Stimulated activated CD8-positive, alpha-beta memory T cell treated with anti-CD3 and anti-CD28 coated beads, Interleukin-4, amount 100 ng/mL, for 1 hour (primary cell): ENCODE measurements at places on chromosomes 16 and 17.

- DNase-seq, result no peak
Observed at GRCh38 chr16:81136390-81137335, 40.5 kb upstream of the GCSH start.

DNA sequence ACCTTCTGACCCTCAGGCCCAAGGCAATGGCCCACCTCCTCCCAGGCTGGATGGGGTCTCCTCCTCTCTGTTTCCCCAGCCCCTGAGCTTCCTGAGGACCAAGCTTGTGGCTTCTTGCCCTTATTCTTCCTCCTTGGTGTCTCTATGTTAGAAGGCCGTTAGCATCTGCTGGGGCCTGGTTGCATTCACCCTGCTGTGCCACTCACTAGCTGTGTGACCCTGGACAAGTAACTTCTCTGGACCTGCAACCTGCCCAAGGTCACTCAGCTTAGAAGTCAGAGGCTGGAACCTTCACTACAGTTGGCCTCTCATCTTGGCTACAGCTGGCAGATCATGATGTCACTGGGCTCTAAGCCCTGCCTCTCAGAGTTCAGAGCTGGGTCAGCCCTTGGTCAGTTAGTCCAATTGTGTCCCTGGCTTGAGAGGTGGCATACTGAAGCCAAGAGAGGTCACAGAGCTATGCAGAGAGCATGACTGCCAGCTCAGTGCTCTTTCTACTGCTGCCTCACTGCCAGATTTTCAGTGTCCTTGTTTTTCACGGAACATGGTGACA, 3.0 kb downstream of the MT2A start:
- no peak for DNase-seq

DNA sequence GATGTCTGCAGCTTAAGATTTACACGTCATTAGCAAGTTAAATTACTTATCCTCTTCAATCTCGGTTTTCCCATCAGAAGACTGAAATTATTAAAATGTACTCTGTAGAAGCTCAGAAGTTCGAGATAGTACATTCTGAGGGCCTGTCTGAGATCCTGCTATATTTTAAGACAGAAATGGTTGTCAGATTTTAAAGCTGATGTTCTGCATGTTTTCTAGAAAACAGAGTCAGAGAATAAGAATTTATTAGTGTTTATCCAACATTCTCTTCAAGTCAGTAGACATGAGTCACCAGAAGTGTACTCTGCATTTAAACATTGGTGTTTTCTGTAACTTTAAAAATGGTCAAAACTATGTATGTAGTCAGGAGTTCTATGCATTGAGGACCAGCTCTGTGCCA, 155.2 kb upstream of the MYOCD start:
- no peak for DNase-seq

DNA sequence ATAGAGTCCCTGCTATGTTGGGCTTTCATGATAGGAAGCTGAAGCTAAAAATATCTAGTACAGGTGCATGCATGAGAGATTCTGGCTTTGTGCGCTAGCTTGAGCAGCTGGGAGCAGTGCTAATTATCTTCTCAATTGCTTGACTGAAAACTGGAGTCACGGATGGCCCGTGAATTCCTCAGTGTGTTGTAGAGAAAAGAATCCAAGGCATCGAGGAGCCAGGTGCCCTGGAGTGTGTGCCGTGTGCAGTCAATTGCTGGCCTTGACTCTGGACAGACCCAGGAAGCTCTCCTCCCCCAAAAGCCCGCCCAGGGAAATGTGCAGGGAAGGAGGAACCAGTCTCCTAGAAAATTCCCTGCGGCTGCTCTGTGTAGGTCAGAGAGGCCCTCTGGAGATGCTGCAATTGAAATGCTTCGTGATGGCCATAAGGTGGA, 14.2 kb downstream of the LGALS3BP start:
- DNase-seq, result no peak

DNA sequence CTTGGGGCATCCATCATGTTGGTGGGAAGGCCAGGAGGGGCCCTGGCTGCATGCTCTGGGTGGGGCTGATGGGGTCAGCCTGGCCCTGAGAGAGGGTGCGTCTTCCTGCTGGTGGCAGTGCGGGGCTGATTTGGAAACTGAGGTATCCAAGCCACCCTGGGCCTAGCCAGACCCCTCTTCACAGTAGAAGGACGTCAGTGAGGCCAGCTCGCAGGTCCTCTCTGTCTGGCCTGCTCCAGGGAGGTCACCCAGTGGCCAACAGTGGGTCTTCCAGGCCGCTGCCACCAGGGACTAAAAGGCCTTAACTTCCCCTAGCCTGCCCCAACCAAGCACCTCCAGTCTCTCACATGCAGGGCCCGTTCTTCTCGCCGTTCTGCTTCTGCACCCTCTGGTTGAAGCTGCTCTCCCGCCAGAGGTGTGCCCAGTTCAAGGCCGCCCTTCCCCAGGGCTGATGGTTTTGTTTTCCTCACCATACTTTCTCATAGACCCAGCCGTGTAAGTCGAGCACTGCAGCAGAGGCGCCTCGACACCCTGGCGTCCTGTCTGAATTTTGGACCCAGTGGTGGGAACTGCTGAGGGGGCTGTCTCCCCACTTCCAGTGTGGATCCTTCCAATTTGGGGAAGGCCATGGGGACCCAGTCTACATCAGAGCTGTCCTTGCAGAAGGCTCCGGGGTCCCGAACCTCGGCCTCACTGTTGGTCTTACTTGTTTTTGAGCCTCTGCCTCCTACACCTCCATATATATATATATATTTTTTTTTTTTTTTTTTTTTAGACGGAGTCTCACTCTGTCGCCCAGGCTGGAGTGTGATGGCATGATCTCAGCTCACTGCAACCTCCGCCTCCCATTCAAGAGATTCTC, 42.9 kb upstream of the CDC42EP4 start:
- no peak for DNase-seq

DNA sequence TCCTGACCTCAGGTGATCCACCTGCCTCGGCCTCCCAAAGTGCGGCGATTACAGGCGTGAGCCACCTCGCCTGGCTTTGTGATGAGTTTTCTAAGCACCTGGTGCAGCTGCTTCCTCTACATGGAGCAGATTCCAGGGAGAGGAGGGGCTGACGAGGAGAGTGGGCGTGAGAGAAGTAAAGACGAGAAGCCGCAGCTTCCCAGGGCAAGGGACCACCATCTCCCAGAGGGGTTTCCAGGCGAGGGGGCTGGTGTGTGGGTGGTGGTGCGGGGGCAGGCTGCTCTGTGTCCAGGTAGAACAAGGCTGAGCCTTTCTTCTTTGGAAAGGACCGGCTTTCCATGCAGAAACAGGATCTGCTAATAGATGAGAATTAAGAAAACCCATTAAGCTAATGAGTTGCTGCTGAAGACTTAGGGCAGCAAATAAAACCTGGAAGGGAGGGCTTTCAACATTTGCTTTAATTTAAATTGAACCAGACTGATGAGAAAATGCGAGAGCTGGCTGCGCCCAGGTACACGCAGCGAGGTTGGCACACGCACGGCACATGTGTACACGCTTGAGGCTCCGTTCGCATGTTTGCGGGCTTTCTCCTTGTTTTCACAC, 236.7 kb downstream of the RBFOX3 start:
- no peak for DNase-seq

- DNase-seq, result no peak
Observed at GRCh38 chr16:12314653-12315185, 338.2 kb downstream of the SNX29 start.

- DNase-seq, result no peak
Observed at GRCh38 chr17:29240968-29241963, 5.4 kb upstream of the CRYBA1 start.

- DNase-seq, result no peak
Observed at GRCh38 chr17:1643293-1643998, 2.1 kb downstream of the SCARF1 start.

DNA sequence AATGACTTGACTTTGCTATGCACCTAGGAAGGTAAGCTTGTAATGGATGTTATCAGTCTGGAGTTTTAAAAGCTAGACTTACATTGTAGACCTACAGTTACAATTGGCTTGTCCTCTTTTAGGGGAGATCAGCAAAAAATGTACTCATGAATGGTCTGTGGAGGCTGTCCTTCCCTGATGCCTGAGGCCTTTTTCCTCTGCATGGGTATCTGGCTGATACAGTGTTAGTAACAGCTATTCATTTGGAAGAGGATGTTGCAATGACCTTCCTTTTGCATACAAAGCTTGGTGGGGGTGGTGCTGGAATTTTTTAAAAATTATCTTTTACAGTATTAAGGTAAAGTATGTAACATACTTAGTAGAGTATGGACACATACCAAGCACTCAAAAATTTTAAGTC, 525.5 kb downstream of the KIF2B start:
- DNase-seq, result no peak

GRCh38 chr17:78353834-78354233, 6.0 kb downstream of the SOCS3 start:
- no peak for DNase-seq

DNA sequence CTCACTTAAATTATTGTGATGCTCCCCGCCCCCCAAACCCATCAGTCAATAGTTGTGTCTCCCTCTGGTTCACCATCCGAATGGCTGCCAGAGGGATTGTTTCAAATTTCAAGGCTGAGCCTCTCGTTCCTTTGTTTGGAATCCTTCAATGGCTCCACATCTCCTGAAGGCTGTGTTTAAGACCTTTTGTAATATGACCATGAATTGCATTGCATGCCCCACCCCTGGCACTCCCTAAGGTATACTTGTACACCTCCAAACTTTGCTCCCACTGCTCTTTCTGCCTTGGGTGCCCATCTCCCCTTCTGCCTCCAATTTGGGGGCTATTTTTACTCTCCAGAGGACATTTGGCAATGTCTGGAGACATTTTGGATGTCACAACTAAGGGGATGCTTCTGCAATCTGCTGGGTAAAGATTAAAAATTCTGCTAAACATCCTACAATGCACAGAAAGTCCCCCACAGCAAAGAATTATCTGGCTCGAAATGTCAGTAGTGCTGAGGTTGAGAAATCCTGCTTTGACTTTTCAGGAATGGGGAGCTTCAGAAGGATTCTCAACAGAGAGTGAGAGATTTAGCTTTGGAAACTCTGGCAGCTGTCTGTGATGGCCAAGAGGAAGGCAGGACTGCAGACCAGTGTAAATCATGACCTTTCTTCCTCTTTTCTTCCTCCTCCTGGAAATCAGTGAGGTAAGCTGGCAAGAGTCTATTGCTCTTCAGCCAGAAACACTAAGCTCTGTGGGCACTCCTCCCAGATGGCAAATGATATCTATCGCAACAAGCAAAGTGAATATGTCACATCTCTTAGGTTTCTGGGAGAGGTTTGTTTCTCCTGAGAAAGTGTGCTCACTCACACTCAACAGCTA, 8.7 kb upstream of the IL4R start:
- DNase-seq, result no peak

- no peak for DNase-seq
Observed at GRCh38 chr16:4667203-4667963, 26.0 kb upstream of the NUDT16L1 start.

- no peak for DNase-seq
Observed at GRCh38 chr17:83098241-83099085, 19.1 kb downstream of the METRNL start.

DNA sequence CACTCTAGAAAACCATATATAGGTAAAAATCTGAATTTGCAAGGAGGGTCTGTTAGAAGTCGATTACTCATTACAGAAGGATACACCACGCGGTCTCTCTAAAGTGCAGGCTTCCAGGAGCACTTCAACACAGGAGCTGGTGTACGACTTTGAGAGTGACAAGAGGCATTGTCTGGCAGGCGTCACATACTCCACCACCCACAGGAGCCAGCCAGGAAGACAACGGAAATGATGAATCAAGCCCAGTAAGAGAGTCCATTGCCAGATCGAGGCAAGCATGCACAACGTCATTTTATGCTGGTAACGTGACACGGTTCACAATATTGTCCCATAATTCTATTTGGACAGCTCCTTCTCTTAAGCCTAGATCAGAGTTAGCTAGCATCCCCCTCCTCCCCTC, 15.0 kb upstream of the CACNG4 start:
- DNase-seq, result no peak

DNA sequence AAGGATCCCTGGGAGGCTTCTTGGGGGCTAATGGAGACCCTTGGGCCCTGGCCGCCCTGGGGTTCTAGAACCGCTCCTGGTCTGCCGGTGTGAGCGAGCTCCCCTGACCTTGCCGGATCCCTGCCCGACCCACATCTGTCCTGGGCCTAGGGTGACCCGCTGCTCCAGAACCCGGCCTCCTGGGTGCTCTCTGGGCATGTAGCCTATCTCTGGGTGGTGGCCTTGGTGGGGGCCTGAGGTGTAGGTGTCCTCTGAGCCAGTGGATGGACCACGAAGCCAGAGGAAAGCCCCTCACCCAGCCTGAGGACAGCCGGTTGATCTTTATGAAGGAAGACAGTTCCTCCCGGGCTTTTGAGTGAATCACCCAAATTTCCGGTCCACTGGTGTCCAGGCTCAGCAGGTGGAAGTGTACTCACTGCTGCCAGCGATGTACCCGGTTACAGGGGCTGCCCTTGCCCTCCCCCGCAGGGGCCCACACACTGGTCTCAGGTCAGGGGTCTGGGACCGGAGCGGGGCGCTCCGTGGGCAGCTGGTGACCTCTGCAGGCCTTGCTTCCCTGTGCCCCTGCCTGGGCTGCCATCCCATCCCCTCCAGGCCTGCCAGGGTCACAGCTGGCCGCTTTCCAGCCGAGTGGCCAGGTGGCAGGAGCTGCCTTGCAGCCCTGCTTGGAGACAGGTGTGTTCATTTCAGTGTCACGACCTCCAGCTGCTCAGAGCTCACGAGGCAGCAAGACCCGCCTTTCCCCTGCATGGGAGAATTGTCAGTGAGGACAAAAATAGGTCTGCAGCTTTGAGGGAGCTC, 10.5 kb upstream of the GSE1 start:
- DNase-seq, result no peak

GRCh38 chr17:82399041-82399441, 19.1 kb upstream of the HEXD start:
- DNase-seq, result no peak

DNA sequence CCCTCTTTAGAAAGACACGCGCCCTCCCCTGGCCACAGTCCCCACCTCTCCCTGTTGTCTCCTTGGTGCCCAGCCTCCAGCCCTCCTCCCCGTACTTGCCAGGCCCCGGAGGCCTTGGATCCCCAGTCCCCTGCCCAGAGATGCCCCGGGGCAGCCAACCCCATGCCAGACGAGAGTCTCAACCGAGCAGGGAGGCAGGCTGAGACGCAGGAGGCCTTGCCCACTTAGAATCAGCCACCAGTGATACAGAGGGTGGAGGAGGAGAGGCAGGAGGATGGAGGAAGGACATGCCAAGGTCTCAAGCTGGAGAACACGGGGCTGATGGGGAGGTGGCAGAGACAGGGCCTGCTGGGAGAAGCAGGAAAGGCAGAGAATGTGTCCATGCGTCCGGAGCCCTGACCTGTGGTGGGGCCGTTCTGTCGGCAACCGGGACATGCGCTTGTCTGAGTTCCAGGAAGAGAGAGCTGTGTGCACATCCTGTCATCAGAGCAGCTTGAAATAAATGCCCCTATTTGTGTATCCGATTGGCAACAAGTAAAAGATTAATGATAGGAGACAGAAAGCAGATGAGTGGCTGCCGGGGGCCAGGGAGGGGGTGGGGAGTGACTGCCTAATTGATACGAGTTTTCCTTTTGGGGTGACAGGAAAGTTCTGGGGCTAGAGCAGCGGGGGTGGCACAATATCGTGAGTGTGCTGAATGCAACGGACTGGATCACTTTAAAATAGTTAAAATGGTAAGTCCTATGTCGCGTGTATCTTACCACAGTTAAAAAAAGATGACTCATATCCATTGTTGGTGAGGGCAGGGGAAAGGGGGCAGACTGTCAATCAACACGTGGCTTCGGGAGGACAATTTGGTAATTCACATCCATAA, 44.7 kb upstream of the MEAK7 start:
- DNase-seq, result no peak
